ENCODE measurements at places on chromosomes 4 and X.

- no peak for DNase-seq
Measured at GRCh38 chrX:7603387-7603786, 239.6 kb upstream of the VCX start.

DNA sequence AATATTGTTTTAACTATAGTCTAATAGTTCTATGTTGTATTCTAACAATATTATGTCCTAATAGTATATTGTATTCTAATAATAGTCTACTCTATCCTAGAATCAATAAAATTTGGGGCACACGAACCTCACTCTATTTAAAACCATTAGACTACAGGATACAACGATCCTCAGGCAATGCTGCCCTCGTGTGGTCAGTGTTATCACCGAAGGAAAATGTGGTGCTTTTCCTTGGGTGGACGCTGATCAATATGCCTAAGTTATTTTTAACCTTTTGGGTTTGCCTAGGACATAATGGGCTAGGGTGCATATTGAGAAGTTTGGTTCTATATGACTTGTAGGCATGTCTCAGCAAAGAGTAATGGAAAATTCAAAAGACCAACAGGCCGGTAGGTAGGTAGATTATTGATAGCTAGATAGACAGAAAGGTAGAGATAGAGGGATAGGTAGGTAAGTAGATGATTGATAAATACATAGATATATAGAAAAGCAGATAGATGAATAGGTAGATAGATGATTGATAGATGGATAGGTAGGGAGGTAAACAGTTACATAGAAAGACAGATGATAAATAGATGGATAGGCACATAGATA is 75.1 kb downstream of the PRKX start:
- peak; percentile 3 for DNase-seq

GRCh38 chr4:146317783-146318182 is 103.4 kb downstream of the REELD1 start:
- no peak for DNase-seq

- no peak for DNase-seq
Measured at GRCh38 chrX:8731559-8732395, at the start of gene ANOS1. Gene ANOS1, minus strand, starts transcription at chrX:8732137. Its CDS starts 101 bp downstream, at chrX:8732036.

- DNase-seq = no peak
Measured at GRCh38 chr4:95531141-95531540, 17.6 kb downstream of the UNC5C start.

DNA sequence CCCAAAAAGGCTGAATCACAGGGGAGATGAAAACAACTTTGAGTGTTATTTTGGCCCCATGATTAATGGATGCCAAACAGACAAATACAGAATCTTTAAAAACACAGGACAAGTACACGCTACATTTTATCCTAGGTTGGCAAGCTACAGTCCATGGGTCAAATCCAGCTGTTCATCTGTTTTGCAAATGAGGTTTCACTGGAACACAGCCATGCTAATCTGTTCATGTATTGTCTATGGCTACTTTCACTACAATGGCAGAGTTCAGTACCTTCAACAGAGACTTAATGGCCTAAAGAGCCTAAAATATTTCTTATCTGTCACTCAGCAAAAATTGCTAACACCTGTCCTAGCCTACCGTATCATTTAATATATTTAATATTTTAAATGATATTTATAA is 1548.5 kb upstream of the IGFBP7 start:
- DNase-seq = no peak

All from GM19239 (cell line).